ENCODE measurements at places on chromosomes 13 and 19. TPM values are rescaled to one million over a fixed set of nuclear protein-coding genes. Genes with fewer than 3 reads are reported as not detected.

COLGALT1 gene
- total RNA-seq: 59.3 TPM

UBE2L5 gene
- total RNA-seq: not detected

EID2B gene
- total RNA-seq: 2.8 TPM

CEACAM19 gene
- 11.0 TPM for total RNA-seq

ZNF329 gene
- 13.6 TPM for total RNA-seq

FAM216B gene
- not detected for total RNA-seq

CLASRP gene
- 133 TPM for total RNA-seq

C1QTNF9B gene
- not detected for total RNA-seq

GDF15 gene
- 3.2 TPM for total RNA-seq

UBXN6 gene
- total RNA-seq: 71.0 TPM

KIR2DL3 gene
- not detected for total RNA-seq

PGLYRP2 gene
- not detected for total RNA-seq

- DNase-seq: no peak
These were observed 14.7 kb downstream of the NOVA2 start for GRCh38 chr19:45958769-45959516.

GRCh38 chr13:23433171-23434153, at the start of gene SACS:
TSS of gene SACS (minus strand) at chr13:23433702. CDS start at chr13:23411239, 22,463 bp downstream.
- no peak for DNase-seq

DNA sequence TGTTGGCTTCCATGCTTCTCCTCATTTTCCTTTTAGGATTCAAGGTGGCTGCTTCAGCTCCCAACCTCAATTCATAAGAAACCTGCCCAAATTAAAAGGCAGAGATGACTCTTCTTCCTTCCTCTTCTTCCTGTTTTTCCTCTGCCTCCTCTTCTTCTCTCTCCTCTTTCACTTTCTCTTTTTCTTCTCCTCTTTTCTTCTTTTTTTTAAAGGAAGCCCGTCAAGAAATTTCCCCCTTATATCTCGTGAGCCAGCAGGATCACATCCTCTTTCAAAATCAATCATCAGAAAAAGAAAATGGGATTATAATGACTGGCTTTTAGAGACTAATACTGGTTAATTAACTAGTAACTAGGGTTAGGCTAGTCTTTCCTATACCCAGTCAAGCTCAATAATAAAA, 220.3 kb downstream of the NBEA start:
- DNase-seq: no peak

DNA sequence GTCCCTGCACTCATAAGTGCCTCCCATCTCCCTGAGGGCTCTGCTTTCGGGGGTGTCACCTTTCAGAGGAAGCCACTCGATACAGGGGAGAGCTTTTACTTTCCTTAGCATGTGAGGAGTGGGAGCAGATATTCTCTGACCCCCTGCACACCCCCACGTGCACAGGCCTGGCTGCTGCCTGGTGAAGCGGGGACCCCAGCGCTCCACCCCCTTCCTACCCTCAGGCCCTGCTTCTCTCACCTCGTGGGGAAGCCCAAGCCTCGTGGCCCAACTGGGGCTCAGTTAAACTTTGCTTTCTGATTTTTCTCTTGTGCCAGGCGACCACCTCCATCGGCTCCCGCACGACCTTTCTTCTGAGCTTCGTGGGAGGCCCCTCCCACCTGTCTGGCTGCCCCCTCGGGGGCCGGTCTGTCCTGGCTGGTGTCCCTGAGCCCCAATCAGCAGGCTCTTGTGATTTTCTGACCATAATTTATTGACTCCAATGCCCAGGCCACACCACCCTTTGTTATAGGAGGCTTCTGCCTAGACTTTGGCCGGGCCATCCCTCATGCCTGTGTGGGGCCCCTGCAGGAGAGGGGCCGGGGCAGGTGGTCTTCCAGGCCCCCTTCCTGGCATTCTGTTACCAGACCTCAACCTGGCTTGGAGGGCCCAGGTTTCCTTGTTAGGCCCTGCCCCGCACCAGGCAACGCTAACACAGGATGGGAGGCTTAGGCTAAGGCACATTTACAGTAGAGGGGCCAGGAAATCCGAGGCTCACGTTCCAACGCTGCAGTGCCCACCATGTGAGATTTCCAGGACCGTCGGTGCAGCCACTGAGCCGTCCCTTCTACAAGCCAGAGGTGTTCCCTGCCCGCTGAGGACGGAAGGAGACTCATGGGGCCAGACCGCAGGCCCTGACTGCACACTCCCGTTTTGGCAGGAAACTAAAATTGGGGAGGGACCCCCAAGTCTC, 3.7 kb downstream of the TMED1 start:
- no peak for DNase-seq

GRCh38 chr19:39916236-39916635, 18.2 kb downstream of the FCGBP start:
- DNase-seq: no peak

DNA sequence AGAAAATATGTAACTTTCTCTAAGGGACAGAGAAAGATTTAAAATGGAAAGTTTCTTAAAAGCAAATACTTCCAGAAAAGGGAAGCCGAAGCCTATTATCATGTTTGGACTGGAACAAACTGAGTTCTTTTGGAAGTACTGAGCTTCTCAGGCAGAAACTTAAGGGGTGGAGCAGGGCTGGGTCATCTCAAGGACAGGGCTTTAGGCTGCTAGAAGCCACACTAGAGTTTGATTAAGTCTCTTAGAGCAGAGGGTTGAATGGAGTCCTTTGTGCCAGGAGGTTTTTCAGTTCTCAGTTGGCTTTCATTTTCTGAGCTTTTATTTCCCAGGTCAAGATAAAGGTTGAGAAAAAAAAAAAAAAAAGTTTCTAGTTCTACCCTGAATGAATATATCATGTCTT, 432.7 kb downstream of the SLITRK5 start:
- DNase-seq: no peak

DNA sequence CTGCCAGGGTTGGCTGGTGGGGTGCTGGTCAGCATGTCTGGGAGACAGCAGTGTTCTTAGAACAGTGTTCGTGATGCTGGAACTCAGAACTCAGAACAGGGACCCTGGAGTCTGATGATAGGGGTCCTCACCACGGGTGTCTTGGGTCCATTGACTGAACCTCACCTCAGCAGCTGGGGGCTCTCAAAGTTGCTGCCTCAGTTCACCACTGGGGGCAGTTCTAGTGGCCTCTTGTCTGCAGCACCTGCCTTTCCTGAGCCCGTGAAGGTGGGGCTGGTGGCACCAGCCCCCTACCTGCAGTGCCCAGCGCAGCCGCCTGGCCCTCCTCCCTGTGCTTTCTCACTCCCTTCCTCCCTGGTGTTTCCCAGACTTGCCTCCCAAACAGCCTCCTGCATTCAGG, 28.5 kb downstream of the SAFB start:
- DNase-seq: no peak

DNA sequence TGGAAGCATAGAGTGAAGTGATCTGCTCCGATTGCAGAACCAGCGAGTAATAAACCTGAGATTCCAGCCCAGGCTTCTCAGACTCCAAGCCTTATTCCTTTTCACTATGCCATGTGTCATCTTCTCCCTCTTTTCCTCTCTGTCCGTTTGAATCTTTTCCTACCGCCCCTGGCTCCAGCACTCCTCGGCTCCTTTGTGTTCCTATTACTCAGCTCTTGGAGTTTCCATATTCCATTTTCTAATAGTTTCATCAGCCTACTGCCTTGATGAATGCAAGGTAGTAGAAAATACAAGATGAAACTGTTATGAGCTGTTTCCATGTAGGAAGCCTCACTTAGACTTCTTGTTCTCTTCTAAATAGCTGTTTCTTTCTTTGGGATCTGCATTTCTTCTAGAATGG, 138.6 kb downstream of the MYO16 start:
- DNase-seq: no peak

GRCh38 chr13:30654430-30654829, 36.7 kb downstream of the USPL1 start:
- no peak for DNase-seq

GRCh38 chr19:44529536-44529935, at the start of gene CEACAM20:
TSS of gene CEACAM20 (minus strand) at chr19:44529675. CDS start at chr19:44529509, 166 bp downstream.
- no peak for DNase-seq

DNA sequence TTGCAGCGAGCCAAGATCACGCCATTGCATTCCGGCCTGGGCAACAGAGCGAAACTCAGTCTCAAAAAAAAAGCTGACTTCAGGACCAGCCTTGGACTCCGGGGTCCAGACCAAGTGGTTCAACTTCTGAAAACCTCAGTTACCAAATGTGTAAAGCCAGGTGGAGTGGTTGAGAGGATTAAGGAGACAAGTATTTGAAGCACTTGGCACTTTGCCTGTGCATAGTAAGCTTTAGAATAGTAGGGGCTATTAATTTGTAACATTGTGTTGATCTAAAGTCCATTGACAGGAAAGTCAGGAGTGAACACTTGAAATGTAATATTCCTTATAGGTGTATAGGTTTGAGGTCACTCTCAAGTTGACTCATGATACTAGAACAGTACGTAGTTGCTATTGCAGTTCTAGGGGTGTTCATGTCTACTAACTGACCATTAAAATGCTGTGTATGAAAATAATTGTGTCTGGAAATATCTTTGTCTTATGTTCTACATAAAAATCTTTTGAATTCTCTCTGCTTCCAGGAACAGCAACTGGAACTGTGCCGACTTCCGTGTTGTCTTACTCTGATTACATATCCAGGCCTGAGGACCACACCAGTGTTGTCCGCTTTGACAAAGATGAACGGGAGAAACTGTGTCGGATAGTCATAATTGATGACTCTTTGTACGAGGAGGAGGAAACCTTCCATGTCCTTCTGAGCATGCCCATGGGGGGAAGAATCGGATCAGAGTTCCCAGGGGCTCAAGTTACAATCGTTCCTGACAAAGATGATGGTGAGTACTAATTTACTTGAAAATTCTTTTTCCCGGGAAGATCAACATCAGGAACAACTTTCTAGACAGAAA, 97.4 kb downstream of the FREM2 start:
- no peak for DNase-seq

GRCh38 chr13:47503475-47503874, 497.6 kb downstream of the SUCLA2 start:
- no peak for DNase-seq

- no peak for DNase-seq
These were observed 115.4 kb upstream of the TMTC4 start for GRCh38 chr13:100789968-100790367.

DNA sequence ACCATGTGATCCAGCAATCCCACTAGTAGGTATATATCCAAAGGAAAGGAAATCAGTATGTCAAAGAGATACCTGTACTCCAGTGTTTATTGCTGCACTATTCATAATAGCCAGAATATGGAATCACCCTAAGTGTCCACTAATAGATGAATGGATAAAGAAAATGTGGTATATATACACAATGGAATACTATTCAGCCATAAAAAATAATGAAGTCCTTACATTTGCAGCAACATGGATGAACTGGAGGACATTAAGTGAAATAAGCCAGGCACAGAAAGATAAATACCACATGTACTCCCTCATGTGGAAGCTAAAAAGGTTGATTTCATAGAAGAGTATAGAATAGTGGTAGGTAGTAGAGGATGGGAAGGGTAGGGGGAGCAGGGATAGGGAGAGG, 23.5 kb downstream of the BORA start:
- DNase-seq: no peak

- DNase-seq: no peak
These were observed 2816.6 kb downstream of the PCDH9 start for GRCh38 chr13:64413529-64413928.

- peak; percentile 38 for DNase-seq
These were observed 10.6 kb upstream of the UBE2S start for GRCh38 chr19:55418185-55418584.

GRCh38 chr13:93539914-93540313, 313.3 kb downstream of the GPC6 start:
- DNase-seq: no peak

GRCh38 chr19:55590617-55591016, 8.7 kb downstream of the FIZ1 start:
- no peak for DNase-seq

DNA sequence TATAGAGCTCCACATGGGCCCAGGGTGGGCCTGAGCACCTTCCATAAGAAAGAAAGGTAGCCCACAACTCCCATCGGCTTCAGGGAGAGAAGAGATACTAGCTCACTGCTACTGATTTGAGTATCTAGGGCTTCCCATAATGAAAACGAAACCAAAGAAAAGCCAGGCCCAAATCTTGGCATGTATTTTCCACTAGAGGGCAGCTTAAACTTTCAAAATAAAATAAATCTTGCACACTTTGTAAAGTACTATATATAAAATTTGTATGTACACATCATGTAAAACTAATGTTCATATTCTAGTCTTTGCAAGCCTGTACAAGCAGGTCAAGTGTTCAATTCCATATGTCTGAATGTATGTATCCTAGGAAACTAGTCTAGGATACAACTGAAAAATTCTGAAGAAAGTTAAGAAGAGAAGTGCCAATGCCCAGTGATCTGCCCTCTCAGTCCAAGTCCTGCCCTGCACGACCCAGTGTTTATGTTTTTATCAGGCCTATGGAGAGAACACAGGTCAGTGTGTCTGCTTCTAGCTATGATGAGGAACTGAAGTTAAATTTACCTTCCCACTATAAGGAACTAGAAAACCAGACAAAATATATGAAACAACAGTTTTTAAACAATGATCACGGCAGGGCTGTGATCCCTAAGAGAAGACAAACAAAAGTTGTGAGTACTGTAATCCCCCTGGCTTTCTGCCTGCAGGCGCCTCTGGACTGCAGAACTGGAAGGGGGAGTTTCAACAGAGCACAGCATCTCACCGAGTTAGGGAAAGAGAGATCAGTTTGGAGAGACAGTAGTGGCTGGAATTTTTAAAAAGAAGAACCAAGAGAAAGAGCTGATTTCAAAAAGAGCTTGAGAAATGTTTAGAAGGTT, 475.7 kb downstream of the UQCRFS1 start:
- no peak for DNase-seq

DNA sequence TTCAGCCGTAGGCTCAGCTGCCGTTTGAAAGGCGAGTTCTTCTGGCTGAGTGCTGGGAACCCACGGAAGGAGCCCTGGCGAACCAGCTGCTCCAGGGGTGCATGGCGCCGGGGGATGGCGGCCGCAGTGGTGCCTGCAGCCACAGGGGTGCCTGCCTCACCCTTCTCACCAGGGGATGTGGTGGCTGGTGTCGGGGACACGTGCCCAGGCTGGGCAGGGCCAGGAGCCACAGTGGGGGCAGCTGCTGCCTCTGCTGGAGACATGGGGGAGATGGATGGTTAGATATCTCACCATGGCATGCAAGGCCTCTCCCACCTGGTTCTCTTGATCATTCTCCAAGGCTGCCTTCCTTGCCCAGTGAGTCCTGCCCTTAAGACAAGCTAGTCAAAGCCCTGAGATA, 17.1 kb downstream of the NUMBL start:
- no peak for DNase-seq

DNA sequence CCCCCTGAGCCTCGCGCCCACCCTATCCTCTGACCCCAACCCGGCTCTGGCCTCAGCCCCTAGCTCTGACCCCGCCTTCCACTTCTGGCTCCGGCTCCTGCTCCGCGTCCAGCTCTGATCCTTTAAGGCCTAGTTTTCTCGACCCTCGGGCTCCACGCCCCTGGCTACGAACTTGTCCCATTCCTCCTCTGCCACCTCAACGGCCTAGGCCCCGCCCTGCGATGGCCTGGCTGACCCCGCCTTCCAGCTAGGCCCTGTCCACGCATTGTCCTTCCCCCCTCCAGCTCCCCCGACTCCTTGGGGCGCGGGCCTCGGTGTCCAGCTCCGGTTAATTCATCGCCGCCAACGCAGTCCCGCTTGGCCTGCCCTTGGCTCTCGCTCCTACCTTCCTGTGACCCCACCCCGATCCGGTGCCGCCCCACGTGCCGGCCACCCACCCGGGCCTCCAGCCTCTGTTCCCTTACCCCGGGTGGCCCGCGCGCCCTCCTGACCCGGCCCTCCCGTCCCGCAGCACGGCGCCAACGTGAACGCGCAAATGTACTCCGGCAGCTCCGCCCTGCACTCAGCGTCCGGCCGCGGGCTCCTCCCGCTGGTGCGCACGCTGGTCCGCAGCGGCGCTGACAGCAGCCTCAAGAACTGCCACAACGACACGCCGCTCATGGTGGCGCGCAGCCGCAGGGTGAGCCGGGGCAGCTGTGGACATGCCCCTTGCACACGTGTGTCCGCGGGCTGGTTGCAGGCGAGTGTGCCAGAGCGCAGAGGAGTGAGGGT, 9.4 kb downstream of the BCL3 start:
- peak; percentile 64 for DNase-seq

All from mesothelial cell of epicardium (in vitro differentiated cells).